G401 (cell line): ENCODE measurements at places on chromosomes 12 and 14. TPM values are rescaled to one million over a fixed set of nuclear protein-coding genes. Genes with fewer than 3 reads are reported as not detected.

The ADAM20 gene
- total RNA-seq = not detected in 2 replicates

The GRIP1 gene
- 0.27 TPM in 1 of 2 replicates, not detected in the other for total RNA-seq

The KRT77 gene
- not detected in 2 replicates for total RNA-seq

The HCAR2 gene
- not detected in 2 replicates for total RNA-seq

The ETFBKMT gene
- 0.86 and 1.8 TPM in 2 replicates for total RNA-seq

The EGLN3 gene
- total RNA-seq = 3.9 and 4.8 TPM in 2 replicates

The CACNA2D4 gene
- 4.4 TPM in 1 of 2 replicates, not detected in the other for total RNA-seq
